ENCODE measurements at places on chromosomes 7 and 10.

- no peak for DNase-seq
Observed at GRCh38 chr7:24883622-24884013, 96.4 kb downstream of the OSBPL3 start.

DNA sequence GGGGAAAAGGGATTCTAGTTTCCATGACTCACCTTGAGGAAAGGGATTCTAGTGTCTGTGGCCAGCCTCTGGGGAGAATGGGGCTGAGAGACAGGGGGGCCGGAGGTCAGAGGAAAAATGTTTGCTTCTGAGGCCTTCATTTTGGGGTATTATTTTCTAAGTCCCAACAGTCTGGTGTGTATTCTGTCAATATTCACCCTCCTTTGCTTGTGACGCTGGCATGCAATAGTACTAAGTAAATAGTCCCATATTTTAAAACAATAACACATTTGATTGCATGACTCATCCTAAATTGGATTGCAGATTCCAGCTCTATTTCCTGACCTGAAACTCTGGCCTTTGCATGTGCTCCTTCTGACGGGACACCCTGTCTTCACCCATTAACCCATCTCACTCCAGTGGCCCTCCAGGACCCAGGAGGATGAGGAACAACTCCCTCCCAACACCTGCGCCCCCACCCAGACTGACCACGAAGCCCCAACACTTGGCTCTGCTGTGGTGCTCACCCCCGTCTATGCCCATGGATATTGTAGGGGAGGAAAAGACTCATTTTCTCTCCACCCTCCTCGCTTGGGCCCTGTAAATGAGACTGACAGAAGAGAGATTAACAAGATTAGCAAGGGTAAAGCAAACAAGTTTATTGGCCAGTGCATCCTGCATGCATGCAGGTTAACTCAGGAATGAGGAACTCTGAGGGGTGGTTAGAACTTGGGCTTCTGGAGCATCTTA, 495.6 kb upstream of the KLF6 start:
- no peak for DNase-seq

DNA sequence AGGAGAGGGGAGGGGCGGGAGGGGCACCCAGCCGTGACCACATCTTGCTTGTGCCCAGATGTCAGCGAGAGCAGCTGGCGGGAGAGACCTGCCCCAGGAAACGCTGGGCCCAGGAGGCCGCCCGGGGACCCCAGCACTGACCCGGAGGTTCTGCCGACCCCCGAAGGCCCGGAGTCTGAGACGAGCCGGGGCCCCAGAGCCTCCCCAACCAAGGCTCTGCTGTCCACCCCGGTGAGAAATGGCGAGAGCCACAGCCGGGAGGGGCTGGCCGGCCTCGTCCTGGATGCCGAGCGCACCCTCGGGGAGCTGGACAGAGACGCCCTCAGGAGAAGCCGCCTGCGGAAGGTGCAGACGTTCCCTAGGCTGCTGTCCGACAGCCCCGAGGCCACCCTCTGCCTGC, 25.9 kb downstream of the KNDC1 start:
- DNase-seq = no peak

DNA sequence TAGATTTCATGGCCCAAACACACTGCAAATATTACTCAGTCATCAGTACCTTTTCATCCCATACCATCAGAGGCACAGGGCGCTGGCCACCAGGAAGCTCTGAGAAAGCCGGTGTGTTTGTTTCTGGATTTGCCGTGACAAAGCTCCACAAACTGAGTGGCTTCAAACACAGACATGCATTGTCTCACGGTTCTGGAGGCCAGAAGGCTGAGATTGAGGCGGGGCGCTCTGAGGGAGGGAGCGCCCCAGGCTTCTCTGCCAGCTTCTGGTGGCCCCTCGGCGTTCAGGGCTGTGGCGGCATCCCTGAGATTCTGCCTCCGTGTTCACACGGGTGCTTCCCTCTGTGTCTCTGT, 3.7 kb upstream of the TTYH3 start:
- no peak for DNase-seq

DNA sequence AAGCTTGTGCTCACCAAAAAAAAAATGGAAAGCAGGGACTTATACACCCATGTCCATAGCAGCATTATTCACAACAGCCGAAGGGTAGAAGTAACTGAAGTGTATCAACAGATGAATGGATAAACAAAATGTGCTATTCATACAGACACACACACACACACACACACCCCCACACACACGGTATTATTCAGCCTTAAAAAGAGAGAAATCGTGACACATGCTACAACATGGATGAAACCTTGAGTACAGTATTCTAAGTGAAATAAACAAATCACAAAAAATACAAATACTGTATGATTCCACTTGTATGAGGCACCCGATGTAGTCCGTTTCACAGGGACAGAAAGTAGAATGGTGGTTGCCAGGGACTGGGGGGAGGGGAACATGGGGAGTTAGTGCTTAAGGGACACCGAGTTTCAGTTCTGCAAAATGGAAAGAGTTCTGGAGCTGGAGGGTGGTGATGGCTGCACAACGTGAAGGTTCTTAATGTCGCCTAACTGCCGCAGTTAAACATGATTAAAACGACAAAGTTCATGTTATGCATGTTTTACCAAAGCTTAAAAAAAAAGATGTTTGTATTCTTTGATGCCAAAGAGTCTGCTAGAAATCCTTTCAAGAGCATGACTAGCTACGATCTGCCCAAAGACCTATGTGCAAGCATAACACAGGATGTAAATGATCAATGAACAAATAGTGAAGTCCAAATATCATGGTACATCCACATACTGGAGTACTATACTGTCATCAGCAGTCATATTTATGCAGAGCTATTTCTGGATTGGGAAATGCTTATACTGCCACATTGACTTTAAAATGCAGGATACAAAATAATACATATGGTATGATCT, 7.2 kb downstream of the TNS3 start:
- no peak for DNase-seq

- DNase-seq = no peak
Observed at GRCh38 chr7:117445206-117445605, 17.9 kb upstream of the ASZ1 start.

- DNase-seq = no peak
Observed at GRCh38 chr7:131493581-131493980, 62.8 kb downstream of the PODXL start.

DNA sequence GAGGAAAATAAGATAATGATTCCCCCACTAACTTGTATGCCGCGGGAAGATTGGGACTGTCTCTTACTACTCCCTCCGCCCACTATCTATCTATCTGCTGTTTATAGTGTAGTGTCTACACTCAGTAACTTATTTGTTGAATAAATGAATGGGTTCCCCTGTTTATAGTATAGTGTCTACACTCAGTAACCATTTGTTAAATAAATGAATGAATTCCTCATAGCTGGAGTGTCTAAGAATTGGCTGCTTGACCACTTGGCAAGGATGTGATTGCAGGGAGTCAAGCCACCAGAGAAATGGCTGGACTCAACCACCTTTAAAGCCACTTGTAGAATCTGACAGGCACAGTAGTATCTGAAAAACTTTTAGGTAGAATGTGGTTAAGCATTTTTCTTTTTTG, 147.1 kb downstream of the TRIL start:
- no peak for DNase-seq

Data from Panc1 (cell line).